ENCODE measurements at places on chromosomes 13 and 19. TPM values are rescaled to one million over a fixed set of nuclear protein-coding genes. Genes with fewer than 3 reads are reported as not detected.

The OVOL3 gene
- total RNA-seq = not detected

The ZNF681 gene
- total RNA-seq = 8.1 TPM

The TMEM190 gene
- 3.7 TPM for total RNA-seq

The MBOAT7 gene
- 62.0 TPM for total RNA-seq

The SPRED3 gene
- 8.7 TPM for total RNA-seq

The NLRP7 gene
- not detected for total RNA-seq

The RFPL4A gene
- total RNA-seq = not detected

The ZNF177 gene
- 6.7 TPM for total RNA-seq

The PCP2 gene
- not detected for total RNA-seq

The S1PR5 gene
- total RNA-seq = not detected

The CYP4F11 gene
- total RNA-seq = not detected

The GPR12 gene
- 2.5 TPM for total RNA-seq

The DHRS12 gene
- 19.8 TPM for total RNA-seq

The RASAL3 gene
- total RNA-seq = not detected

The ONECUT3 gene
- total RNA-seq = 15.4 TPM

The HMG20B gene
- 55.3 TPM for total RNA-seq

The FAM124A gene
- 3.7 TPM for total RNA-seq

The MAG gene
- total RNA-seq = not detected

The ANGPTL4 gene
- 0.51 TPM for total RNA-seq

The SCN1B gene
- total RNA-seq = 12.0 TPM

The KIR3DL1 gene
- not detected for total RNA-seq

The NAPSA gene
- total RNA-seq = 0.88 TPM

The PEAK3 gene
- total RNA-seq = not detected

The ZNF780B gene
- total RNA-seq = 35.0 TPM

The SIGLEC5 gene
- not detected for total RNA-seq

The SULT2B1 gene
- not detected for total RNA-seq

The MTRF1 gene
- total RNA-seq = 15.2 TPM

The USP12 gene
- total RNA-seq = 24.9 TPM

The P2RY11 gene
- total RNA-seq = 21.6 TPM

The RPS16 gene
- 912 TPM for total RNA-seq

The ADGRE1 gene
- not detected for total RNA-seq

The HPN gene
- 0.29 TPM for total RNA-seq

The SERPINE3 gene
- total RNA-seq = not detected

The CD37 gene
- not detected for total RNA-seq

The PSG1 gene
- not detected for total RNA-seq

The ZNF729 gene
- not detected for total RNA-seq

The LRP3 gene
- 46.9 TPM for total RNA-seq

The PRX gene
- total RNA-seq = 4.7 TPM

The ZNF442 gene
- 1.2 TPM for total RNA-seq

The ZNF134 gene
- 41.2 TPM for total RNA-seq

The PINLYP gene
- 0.96 TPM for total RNA-seq
